H1 (cell line): ENCODE measurements at places on chromosomes 2 and 18. TPM values are rescaled to one million over a fixed set of nuclear protein-coding genes. Genes with fewer than 3 reads are reported as not detected.
A peak's percentile ranks its signal among the peaks of the same experiment; 100 is the strongest.

Gene PROM2
- 3.8 and 4.6 TPM in 2 replicates for total RNA-seq

Gene NLRC4
- not detected in 2 replicates for total RNA-seq

Gene AFF3
- 1.7 and 3.0 TPM in 2 replicates for total RNA-seq

Gene OTOS
- total RNA-seq: 0.63 TPM in 1 of 2 replicates, not detected in the other

Gene INPP4A
- 34.3 and 36.4 TPM in 2 replicates for total RNA-seq

Gene EFEMP1
- total RNA-seq: 14.0 and 15.5 TPM in 2 replicates

Gene C2orf78
- total RNA-seq: 0.21 and 0.39 TPM in 2 replicates

Gene NTSR2
- total RNA-seq: not detected in 2 replicates

- H3K27me3 ChIP-seq: peaks cover 31% of the 10 kb centered on the region
- H3K36me3 ChIP-seq: peaks cover 4% of the 10 kb centered on the region; the same call in 1 of the 2 replicates
- no peaks in the 10 kb centered on the region for H3K4me1 ChIP-seq
- peak overlapping the region; percentile 28 for H3K4me3 ChIP-seq
- H3K27ac ChIP-seq: no peak overlapping the region
Measured at GRCh38 chr2:38073211-38074057, 2.5 kb downstream of the CYP1B1 start.

DNA sequence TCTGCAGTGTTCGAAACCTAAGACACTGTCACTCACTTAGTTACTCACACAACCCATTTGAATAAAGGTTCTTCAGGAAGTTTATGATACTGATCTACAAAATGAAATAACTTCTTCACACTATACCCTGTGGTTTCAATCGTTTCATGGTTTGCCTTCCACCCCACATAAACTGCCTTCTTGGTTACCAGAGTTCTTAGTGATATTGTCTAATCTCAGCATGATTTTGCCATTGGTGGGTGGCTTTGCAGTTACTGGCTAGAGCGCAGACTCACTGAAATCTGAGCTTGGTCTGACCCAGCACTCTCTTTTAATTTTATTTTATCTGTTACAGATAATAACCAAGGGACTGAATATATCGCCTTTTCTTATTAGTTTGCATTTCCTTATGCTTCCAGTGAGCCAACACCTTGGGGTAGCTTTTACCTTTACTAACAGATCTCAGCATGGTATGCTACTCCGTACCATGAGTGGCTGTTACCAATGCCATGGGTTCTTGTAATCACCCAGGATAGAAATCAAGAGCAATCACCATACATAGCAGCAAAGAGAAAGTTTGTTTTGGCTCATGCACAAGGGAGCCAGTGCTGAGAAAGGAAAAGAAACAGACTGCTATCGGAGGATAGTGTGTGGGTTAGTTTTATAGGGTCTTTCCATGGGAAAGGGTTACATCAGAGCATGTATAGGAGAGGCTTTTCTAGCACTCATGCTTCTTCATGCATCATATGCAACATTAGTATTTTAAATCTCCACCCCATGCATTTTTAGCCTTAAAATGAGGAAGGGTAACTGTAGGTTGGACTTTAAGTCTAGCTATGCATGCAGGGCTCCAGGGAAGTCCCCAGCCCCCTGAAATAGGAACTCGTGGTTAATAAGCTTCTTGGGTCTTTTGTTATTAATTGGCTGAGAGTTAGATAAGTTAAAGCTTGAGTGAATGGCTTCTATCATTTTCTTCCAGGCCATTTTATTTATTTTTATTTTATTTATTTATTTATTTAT lies 33.3 kb downstream of the ANXA4 start:
- H3K27me3 ChIP-seq: no peaks in the 10 kb centered on the region
- DNase-seq: no peak
- H3K4me3 ChIP-seq: no peak overlapping the region
- H3K4me1 ChIP-seq: peaks cover 11% of the 10 kb centered on the region
- H3K27ac ChIP-seq: no peak overlapping the region
- H3K36me3 ChIP-seq: no peaks in the 10 kb centered on the region

GRCh38 chr2:156435718-156436496 lies at the start of gene GPD2:
GPD2 (plus strand) TSS chr2:156436379; CDS start chr2:156476106, 39,727 bp downstream.
- peak within 1 kb of the TSS; percentile 74 for H3K4me3 ChIP-seq
- H3K27ac ChIP-seq: peak within 1 kb of the TSS; percentile 88
- peaks cover 2% of the 10 kb centered on the region; the same call in 1 of the 2 replicates for H3K4me1 ChIP-seq
- DNase-seq: peak; percentile 57

GRCh38 chr18:10878703-10879102 lies 270.7 kb downstream of the PIEZO2 start:
- H3K4me3 ChIP-seq: no peak overlapping the region
- no peaks in the 10 kb centered on the region for H3K27me3 ChIP-seq
- no peaks in the 10 kb centered on the region for H3K4me1 ChIP-seq
- H3K27ac ChIP-seq: no peak overlapping the region
- no peak for DNase-seq

- no peak for DNase-seq
- no peaks in the 10 kb centered on the region for H3K36me3 ChIP-seq
- no peak overlapping the region for H3K27ac ChIP-seq
- no peak overlapping the region for H3K4me3 ChIP-seq
- no peaks in the 10 kb centered on the region for H3K4me1 ChIP-seq
- no peaks in the 10 kb centered on the region for H3K27me3 ChIP-seq
Measured at GRCh38 chr2:30777661-30778505, 29.4 kb downstream of the CAPN13 start.

- H3K4me3 ChIP-seq: no peak overlapping the region
- no peaks in the 10 kb centered on the region for H3K36me3 ChIP-seq
- no peaks in the 10 kb centered on the region for H3K27me3 ChIP-seq
- H3K4me1 ChIP-seq: peaks cover 6% of the 10 kb centered on the region; the same call in 1 of the 2 replicates
Measured at GRCh38 chr2:112690853-112691401, 29.9 kb upstream of the NT5DC4 start.

DNA sequence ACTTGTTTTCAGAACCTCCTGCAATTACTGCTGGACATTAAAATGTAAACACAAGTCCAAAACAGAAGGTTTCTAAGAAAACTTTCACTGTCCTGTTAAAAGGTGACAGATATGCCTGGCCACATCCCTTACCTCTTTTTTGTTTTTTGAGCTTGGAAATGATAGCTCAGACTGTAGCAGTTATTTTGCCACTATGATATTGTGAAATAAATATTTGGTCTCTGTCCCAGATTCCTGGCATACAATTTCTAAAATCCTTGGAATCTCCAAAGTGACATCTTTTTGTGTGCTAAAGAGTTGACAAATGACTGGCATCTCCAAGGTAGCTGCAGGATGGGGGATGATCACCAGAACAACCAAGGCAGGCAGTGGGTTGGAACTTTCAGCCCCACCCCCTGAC lies 16.8 kb downstream of the TPGS2 start:
- peaks cover 35% of the 10 kb centered on the region for H3K36me3 ChIP-seq
- no peaks in the 10 kb centered on the region for H3K27me3 ChIP-seq
- no peak overlapping the region for H3K4me3 ChIP-seq
- no peak for DNase-seq
- H3K27ac ChIP-seq: no peak overlapping the region

DNA sequence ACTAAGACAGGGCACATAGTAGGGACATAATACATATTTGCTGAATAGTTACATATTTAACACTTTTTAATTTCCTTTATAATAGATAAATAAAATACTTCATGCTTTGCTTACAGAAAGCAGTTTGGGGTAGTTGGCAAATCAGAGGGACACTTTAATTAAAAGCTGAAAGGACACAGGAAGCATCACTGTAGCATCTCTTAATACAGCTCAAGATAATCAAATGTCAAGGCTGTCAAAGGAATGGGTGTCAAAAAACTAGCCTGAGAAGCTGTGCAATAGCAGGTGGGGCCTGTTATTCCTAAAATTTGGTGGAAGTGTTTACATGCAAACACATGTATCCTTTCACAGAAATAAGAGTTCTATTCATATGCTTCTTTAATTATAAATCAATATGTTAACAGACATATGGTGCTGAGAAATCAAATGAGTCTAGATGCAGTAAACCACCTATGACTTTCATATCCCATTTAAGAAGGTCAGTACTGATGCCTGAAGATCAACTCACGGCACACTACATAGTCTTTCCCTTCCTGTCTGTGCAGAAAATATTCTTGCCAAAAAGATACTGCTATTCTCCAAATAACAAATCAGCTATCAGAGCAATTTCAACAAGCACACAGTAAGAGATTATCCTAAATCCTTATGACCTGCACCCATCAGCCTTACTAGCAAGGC lies 174.6 kb downstream of the STK39 start:
- no peak for DNase-seq
- H3K4me3 ChIP-seq: no peak overlapping the region
- no peak overlapping the region for H3K27ac ChIP-seq
- no peaks in the 10 kb centered on the region for H3K4me1 ChIP-seq
- H3K27me3 ChIP-seq: no peaks in the 10 kb centered on the region

- H3K27me3 ChIP-seq: no peaks in the 10 kb centered on the region
- no peak for DNase-seq
- no peak overlapping the region for H3K4me3 ChIP-seq
- peaks cover 2% of the 10 kb centered on the region; the same call in 1 of the 2 replicates for H3K4me1 ChIP-seq
Measured at GRCh38 chr2:236951830-236952475, 133.7 kb upstream of the COPS8 start.

DNA sequence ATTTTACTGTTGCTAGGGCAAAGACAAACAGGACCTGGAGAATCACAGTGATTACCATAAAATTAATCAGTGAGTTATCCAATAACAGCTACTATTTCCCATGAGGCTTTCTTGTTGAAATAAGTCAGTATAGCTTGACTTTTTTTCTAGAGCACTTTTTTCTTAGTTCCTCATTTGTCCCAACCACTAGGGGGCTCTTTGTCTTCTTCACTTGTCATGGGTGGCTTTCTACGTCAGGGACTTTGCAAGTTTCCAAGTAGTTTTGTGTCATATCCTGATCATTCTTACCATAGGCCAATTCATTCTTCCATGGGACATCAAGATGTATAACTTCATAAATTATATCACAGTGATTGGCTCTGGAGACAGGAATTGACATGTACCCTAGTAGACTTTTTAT lies 1019.6 kb upstream of the PIK3C3 start:
- H3K27ac ChIP-seq: no peak overlapping the region
- H3K36me3 ChIP-seq: no peaks in the 10 kb centered on the region
- no peak for DNase-seq
- H3K4me1 ChIP-seq: no peaks in the 10 kb centered on the region
- no peak overlapping the region for H3K4me3 ChIP-seq

GRCh38 chr18:60962625-60963024 lies 370.6 kb upstream of the CDH20 start:
- DNase-seq: no peak
- no peaks in the 10 kb centered on the region for H3K4me1 ChIP-seq
- no peak overlapping the region for H3K4me3 ChIP-seq
- H3K27ac ChIP-seq: no peak overlapping the region
- no peaks in the 10 kb centered on the region for H3K36me3 ChIP-seq

GRCh38 chr2:128769457-128770142 lies 450.9 kb upstream of the HS6ST1 start:
- H3K4me3 ChIP-seq: no peak overlapping the region
- no peaks in the 10 kb centered on the region for H3K27me3 ChIP-seq
- no peaks in the 10 kb centered on the region for H3K36me3 ChIP-seq
- no peak for DNase-seq
- H3K27ac ChIP-seq: no peak overlapping the region
- H3K4me1 ChIP-seq: no peaks in the 10 kb centered on the region

GRCh38 chr2:170905864-170906263 lies 23.2 kb upstream of the GORASP2 start:
- no peaks in the 10 kb centered on the region for H3K36me3 ChIP-seq
- H3K27ac ChIP-seq: no peak overlapping the region
- no peaks in the 10 kb centered on the region for H3K27me3 ChIP-seq
- no peaks in the 10 kb centered on the region for H3K4me1 ChIP-seq
- no peak for DNase-seq
- H3K4me3 ChIP-seq: no peak overlapping the region

- no peaks in the 10 kb centered on the region for H3K36me3 ChIP-seq
- peak overlapping the region; percentile 73 for H3K4me3 ChIP-seq
- H3K27me3 ChIP-seq: peaks cover 18% of the 10 kb centered on the region
- no peak overlapping the region for H3K27ac ChIP-seq
- H3K4me1 ChIP-seq: peaks cover 9% of the 10 kb centered on the region
- no peak for DNase-seq
Measured at GRCh38 chr18:65751155-65752085, 608 bp downstream of the CDH7 start.

DNA sequence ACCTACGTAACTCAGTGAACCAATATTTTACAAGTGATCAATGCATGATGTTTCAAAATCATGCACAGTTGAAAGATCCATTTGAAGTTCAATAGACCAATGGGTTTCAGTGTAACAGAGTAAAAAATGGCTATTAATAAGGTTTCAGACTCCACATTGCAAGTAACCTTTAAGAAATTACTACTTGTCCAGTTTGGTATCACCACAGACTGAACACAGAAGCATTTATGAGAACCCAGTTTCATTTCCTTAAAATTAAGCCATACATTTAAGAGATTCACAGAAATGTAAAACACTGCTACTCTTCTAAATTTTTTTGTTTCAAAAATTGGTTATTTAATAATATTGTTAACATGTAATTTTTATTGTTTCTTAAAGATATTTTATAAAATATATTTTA lies 98.9 kb upstream of the CHRNA1 start:
- H3K4me1 ChIP-seq: peaks cover 9% of the 10 kb centered on the region
- no peaks in the 10 kb centered on the region for H3K27me3 ChIP-seq
- no peak overlapping the region for H3K4me3 ChIP-seq
- H3K36me3 ChIP-seq: no peaks in the 10 kb centered on the region
- no peak overlapping the region for H3K27ac ChIP-seq

GRCh38 chr2:103166456-103167324 lies 404.9 kb downstream of the TMEM182 start:
- no peaks in the 10 kb centered on the region for H3K27me3 ChIP-seq
- H3K36me3 ChIP-seq: no peaks in the 10 kb centered on the region
- H3K4me3 ChIP-seq: no peak overlapping the region
- no peaks in the 10 kb centered on the region for H3K4me1 ChIP-seq
- H3K27ac ChIP-seq: no peak overlapping the region
- DNase-seq: no peak

DNA sequence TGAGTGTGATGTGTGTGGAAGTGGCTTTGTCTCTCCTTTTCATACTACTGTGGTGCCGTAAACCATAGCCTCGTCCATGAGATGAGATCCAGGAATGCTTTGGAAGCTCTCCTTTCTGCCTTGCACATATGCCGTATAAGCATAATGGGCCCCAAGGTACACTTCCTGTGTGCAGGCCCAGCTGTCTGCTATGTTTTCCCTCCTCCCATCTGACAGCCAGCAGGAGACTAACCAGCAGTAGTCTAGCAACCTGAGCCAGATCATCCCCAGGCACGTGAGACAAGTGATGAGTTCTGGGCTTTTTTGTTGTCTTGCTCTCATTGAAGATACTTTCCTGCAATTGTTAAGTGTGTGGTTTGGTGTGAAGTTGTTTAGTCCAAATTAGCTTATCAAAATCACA lies 555.5 kb upstream of the LRRTM4 start:
- no peaks in the 10 kb centered on the region for H3K27me3 ChIP-seq
- no peaks in the 10 kb centered on the region for H3K4me1 ChIP-seq
- no peaks in the 10 kb centered on the region for H3K36me3 ChIP-seq
- no peak for DNase-seq
- no peak overlapping the region for H3K4me3 ChIP-seq

- no peak for DNase-seq
- H3K4me3 ChIP-seq: no peak overlapping the region
- no peaks in the 10 kb centered on the region for H3K36me3 ChIP-seq
Measured at GRCh38 chr2:222693837-222694236, 22.4 kb downstream of the MOGAT1 start.

GRCh38 chr18:41075212-41075611 lies 879.8 kb upstream of the PIK3C3 start:
- H3K4me3 ChIP-seq: no peak overlapping the region
- no peaks in the 10 kb centered on the region for H3K4me1 ChIP-seq
- DNase-seq: no peak
- H3K36me3 ChIP-seq: no peaks in the 10 kb centered on the region
- no peaks in the 10 kb centered on the region for H3K27me3 ChIP-seq
